ENCODE measurements at places on chromosomes 1 and 21.

DNA sequence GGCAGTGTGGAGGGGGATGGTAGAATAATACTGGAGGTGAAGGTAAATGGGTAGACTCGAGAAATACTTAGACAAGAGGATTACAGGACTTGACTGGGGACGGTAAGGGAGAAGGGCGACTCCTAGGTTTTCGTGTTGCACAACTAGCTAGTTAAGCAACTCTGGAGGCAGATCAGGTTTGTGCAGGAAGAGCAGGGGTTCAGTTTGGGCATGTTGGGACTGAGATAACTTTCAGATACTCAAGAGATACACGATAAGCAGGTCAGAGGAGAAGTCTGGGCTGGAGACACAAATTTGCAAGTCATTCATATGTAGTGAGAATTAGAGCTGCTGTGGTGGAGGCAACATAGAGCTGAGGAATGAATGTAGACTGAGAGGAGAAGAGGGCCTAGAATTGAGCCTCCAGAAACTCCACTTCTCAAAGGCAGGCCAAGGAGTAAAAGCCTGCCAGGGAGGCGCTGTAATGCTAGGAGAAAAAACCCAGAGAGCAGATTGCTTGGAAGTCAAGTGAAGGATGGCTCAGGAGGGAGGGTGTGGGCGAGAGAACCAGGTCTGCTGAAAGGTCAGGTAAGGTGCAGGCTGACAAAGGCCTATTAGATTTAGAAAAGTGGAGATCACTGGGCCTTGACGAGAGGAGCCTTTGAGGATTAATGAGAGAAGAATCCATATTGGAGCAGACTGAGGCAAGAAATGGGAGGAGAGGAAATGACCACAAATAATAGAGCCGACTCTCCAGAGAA, 20.8 kb downstream of the MAB21L3 start:
- H3K4me1 ChIP-seq, result no peaks in the 10 kb centered on the region
- DNase-seq, result no peak
- no peaks in the 10 kb centered on the region for H3K27me3 ChIP-seq
- no peaks in the 10 kb centered on the region for H3K36me3 ChIP-seq
- H3K27ac ChIP-seq, result no peak overlapping the region

GRCh38 chr1:11062965-11063401, 3.2 kb upstream of the SRM start:
- no peak overlapping the region for H3K27ac ChIP-seq
- no peaks in the 10 kb centered on the region for H3K4me1 ChIP-seq
- peak; percentile 16 for DNase-seq
- no peaks in the 10 kb centered on the region for H3K36me3 ChIP-seq
- H3K27me3 ChIP-seq, result no peaks in the 10 kb centered on the region
- H3K4me3 ChIP-seq, result no peak overlapping the region

GRCh38 chr1:27106561-27107323, 48.2 kb downstream of the SLC9A1 start:
- no peak overlapping the region for H3K4me3 ChIP-seq
- DNase-seq, result no peak
- no peaks in the 10 kb centered on the region for H3K36me3 ChIP-seq
- H3K4me1 ChIP-seq, result no peaks in the 10 kb centered on the region
- no peak overlapping the region for H3K27ac ChIP-seq

- no peak overlapping the region for H3K27ac ChIP-seq
- no peak overlapping the region for H3K4me3 ChIP-seq
- no peaks in the 10 kb centered on the region for H3K4me1 ChIP-seq
- no peaks in the 10 kb centered on the region for H3K36me3 ChIP-seq
Measured at GRCh38 chr1:114093624-114094362, 59.9 kb downstream of the SYT6 start.

- DNase-seq, result peak; percentile 57
- no peak within 1 kb of the TSS for H3K27ac ChIP-seq
- peak within 1 kb of the TSS; percentile 4 for H3K4me3 ChIP-seq
- H3K27me3 ChIP-seq, result no peaks in the 10 kb centered on the region
- no peaks in the 10 kb centered on the region for H3K36me3 ChIP-seq
- no peaks in the 10 kb centered on the region for H3K4me1 ChIP-seq
Measured at GRCh38 chr1:42784946-42785693, at the start of gene TMEM269. Gene TMEM269 (plus strand): TSS chr1:42784991. CDS start chr1:42789894, 4,903 bp downstream.

GRCh38 chr1:11342621-11343032, 69.6 kb downstream of the UBIAD1 start:
- H3K36me3 ChIP-seq, result no peaks in the 10 kb centered on the region
- H3K4me3 ChIP-seq, result no peak overlapping the region
- H3K27ac ChIP-seq, result no peak overlapping the region
- no peaks in the 10 kb centered on the region for H3K27me3 ChIP-seq

DNA sequence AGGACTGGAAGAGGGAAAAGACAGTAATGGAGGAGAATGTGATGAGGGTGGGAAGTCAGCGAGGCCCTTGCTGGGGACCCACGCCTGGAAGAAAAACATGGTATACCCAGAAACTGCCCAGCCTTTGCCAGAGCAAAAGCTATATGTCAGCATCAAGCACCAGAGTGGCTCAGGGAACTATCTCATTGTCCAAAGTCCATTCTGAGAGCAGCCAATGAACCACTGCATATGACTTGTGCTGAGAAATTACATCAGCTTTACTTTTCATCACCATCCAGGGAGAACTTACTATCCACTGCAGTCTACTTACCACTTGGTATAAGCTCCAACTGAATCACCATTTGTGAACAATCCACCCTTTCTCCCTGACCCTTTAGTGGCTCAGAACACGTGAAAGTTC, 148.1 kb downstream of the TTLL7 start:
- DNase-seq, result no peak
- H3K27ac ChIP-seq, result no peak overlapping the region
- H3K4me3 ChIP-seq, result no peak overlapping the region
- H3K27me3 ChIP-seq, result no peaks in the 10 kb centered on the region
- H3K4me1 ChIP-seq, result no peaks in the 10 kb centered on the region

DNA sequence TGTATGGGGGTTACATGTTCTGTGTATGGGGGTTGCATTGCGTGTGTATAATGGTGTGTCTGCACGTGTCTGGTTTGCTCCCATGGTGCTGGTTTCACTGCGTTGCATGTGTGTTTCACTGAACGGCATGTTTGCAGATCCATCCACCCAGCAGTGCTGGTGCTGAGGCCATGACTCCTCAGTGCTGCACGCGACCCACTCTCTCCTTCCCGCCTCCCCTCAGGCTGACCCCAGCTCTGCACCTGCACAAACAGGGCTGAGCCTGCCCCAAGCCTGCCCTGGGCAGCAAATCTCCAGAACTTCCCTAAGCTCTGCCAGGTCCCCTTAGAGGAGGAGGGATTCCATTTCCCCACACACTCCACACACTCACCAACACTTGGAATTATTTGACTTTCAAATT, 18.7 kb downstream of the ACTRT2 start:
- no peaks in the 10 kb centered on the region for H3K27me3 ChIP-seq
- no peak overlapping the region for H3K27ac ChIP-seq
- H3K4me1 ChIP-seq, result no peaks in the 10 kb centered on the region
- no peaks in the 10 kb centered on the region for H3K36me3 ChIP-seq

DNA sequence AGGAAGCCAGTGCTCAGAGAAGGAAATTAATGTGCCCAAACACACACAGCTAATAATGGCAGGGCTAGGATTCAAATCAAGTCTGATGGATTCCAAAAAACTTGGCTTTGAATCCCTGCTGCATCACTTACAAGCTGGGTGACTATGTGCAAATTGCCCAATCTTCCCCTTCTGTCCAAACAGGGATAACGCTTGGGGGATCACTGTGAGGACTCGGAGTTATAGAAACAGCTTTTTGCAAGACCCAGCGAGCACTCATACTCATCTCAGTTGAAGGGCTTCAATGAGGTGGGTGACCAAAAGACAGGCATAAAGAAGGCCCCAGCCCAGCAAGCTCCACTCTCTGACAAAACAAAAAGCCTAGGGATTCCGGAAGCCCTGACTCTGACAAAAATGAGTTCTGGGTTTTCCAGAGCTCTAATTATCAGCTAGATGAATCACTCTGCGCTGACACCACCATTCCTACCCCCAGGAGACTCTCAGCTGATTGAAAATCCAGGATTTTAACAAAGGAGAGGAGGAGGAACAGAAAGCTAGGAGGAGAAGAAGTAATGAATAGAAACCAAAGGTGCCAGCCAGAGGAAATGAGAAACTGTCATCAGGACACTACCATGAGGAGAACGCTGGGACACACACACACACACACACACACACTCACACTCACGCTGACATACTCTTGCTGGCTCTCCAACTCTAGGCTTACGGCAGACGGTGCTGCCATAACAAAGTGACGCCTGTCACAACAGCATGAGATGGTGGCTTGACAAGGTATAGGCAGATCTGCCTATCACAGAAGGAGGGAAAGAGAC, 1.6 kb upstream of the STK40 start:
- H3K36me3 ChIP-seq, result peaks cover 2% of the 10 kb centered on the region

DNA sequence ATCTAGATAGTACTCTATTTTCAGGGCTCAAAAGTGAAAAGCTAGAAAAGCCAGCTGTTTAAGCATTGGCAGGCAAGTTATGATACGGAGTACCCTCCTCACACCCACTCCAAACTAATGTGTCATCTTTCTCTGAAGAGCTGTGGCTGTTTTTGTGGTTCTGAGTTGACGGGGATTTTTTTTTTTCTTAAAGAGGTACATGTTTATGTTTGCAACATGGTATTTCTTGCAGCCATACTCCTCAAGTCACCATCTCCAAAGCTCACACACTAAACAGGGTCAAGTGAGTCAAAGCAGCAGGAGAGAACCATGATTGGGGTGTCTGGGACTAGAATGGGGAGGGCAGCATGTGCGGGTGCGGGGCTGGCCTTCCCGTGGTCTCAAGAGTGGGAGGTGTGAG, 347.2 kb downstream of the DISC1 start:
- H3K36me3 ChIP-seq, result no peaks in the 10 kb centered on the region
- no peaks in the 10 kb centered on the region for H3K27me3 ChIP-seq
- H3K27ac ChIP-seq, result no peak overlapping the region
- DNase-seq, result no peak

DNA sequence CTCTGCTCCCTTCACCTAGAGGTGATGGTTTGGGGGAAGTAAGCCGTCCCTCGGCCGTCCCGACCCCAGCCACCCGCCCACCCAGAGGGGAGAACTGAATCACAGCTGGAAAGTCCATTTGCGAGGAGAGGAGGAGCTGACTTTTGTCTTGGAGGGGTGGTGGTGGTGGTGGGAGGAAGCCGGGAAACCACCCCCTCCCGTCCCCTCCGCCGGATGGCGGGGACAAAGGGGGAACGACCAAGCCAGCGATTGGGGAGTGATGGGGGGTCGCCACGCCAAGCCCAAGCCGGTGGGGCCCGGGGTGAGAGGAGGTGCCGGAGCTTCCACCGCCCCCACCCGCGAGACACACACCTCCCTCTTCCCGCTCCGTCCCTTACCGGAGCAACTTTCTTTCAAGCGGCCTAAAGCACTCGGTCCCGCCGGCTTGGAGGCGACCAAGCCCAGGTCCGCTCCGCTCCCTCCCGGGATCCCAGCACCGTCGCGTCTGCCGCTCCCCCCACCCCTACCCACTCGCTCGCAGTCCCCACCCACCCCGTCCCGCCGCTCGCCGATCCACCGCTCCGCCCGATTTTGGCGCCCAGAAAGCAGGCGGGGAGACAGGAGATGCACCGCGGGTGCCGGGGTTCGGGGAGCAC, 540 bp downstream of the ARHGEF2 start:
- no peaks in the 10 kb centered on the region for H3K4me1 ChIP-seq
- DNase-seq, result peak; percentile 88
- no peaks in the 10 kb centered on the region for H3K27me3 ChIP-seq

DNA sequence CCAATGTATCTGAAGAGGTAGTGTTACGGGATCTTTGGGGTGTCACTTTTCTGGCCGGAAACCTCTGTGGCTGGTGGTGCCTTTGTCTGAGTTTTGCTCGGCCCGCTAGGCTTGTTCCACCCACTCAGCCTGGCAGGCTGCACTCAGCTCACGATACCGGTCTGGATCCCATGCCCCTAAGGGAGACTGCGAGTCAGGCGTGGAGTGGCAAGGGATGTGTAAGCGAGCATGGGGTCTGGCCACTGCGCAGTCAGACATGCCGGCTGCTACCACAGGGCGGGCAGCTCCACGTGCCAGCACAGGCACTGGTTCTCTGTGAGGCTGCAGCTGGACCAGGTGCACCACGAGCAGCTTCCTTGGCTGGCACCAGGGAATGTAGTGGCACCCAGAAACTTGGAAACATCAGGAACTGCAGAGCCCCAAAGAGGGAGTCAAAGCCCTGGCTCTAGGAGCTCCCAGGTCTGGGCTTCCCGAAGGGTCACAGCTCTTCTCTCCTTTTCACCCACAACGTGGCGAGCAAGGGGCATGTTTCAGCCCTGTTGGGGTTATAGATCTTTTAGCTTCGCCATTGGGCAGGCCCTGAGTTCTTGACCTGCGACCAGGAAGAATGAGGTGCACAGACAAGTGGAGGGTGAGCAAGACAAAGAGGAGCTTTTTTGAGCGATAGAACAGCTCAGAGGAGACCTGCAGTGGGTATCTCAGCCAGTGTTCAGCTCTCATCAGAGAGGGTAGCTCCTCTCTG, 23.8 kb upstream of the LRRC8C start:
- H3K4me1 ChIP-seq, result no peaks in the 10 kb centered on the region
- no peaks in the 10 kb centered on the region for H3K36me3 ChIP-seq
- no peak overlapping the region for H3K27ac ChIP-seq
- no peak overlapping the region for H3K4me3 ChIP-seq
- H3K27me3 ChIP-seq, result no peaks in the 10 kb centered on the region

DNA sequence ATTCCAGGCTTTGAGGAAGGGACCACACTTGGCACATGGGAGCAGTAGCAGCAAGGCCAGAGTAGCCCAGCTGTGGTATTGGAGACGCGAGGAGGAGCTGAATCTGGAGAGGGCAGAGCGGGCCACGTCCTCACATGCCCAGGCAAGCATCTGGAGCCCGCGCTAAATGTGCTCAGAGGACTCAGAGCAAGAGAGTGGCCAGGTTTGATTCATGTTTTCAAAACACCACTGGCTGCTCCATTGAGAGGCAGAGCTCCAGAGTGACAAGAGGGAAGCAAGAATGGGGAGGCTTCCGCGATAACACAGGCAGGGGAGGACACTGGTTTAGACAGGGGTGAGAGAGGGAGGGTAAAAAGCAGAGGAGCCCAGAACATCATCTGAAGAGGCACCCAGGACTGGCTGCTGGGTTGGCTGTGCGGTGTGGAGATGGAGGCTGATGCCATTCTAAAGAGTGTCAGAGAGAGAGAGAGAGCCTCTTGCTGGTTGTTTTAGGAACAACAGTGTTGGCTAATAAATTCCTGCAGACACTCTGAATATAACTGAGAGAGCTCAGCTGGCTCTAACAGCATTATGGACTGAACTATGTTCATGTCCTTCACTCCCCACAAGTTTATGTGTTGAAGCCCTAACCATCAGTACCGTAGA, 32.3 kb downstream of the RCAN1 start:
- peaks cover 2% of the 10 kb centered on the region for H3K4me1 ChIP-seq
- no peaks in the 10 kb centered on the region for H3K36me3 ChIP-seq
- H3K27ac ChIP-seq, result peak overlapping the region; percentile 52
- no peaks in the 10 kb centered on the region for H3K27me3 ChIP-seq

GRCh38 chr1:210747112-210747511, 386.8 kb downstream of the KCNH1 start:
- DNase-seq, result no peak
- no peaks in the 10 kb centered on the region for H3K4me1 ChIP-seq
- H3K36me3 ChIP-seq, result no peaks in the 10 kb centered on the region
- no peak overlapping the region for H3K27ac ChIP-seq
- no peak overlapping the region for H3K4me3 ChIP-seq

- DNase-seq, result no peak
- H3K4me3 ChIP-seq, result no peak overlapping the region
- H3K36me3 ChIP-seq, result no peaks in the 10 kb centered on the region
- no peaks in the 10 kb centered on the region for H3K4me1 ChIP-seq
Measured at GRCh38 chr1:73874806-73875205, 323.2 kb downstream of the LRRIQ3 start.

All from aorta (tissue), 5 donors.